ENCODE measurements at places on chromosomes 4 and X.

- DNase-seq, result peak; percentile 20
Measured at GRCh38 chr4:56684320-56685050, 3.4 kb upstream of the HOPX start.

DNA sequence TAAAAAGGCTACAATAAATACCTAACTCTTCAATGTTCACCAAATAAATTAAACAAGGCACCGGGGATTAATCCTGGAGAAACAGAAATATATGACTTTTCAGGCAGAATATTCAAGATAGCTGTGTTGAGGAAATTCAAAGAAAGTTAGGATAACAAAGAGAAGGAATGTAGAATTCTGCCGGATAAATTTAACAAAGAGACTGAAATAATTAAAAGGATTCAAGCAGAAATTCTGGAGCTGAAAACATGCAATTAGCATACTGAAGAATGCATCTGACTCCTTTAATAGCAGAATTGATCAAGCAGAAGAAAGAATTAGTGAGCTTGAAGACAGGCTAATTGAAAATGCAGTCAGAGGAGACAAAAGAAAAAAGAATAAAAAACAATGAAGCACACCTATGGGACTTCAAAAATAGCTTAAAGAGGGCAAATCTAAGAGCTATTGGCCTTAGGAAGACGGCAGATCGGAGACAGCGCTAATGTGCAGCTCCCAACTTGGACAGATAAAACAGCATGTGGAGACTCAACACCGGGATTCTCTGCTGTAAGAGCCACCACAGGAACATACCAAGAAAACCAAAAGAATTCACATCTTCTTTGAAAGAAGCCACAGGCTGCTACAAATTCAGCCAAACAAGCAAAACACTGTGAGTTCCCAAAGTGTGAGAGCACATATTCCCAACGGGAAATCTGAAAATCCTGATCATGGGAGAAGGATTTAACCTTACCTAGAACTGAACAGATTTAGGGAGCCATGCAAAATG is 1290.9 kb downstream of the PCDH18 start:
- DNase-seq, result peak; percentile 78

GRCh38 chr4:36187723-36188333 is 56.5 kb downstream of the ARAP2 start:
- peak; percentile 16 for DNase-seq

DNA sequence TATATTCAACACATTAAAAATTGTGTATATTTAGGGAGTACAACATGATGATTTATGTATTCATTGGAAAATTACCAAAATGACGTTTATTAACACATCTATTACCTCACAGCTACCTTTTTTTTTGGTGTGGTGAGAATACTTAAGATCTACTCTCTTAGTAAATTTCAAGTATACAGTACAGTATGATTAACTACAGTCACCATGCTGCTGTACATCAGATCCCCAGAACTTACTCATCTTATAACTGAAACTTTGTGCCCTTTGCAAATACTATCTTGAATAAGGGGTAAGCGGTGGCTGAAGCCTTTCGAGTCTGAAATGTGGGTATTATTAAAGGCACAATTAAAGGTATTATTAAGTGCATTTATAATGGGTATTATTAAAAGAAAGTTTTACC is 976 bp downstream of the PHKA1 start:
- no peak for DNase-seq

DNA sequence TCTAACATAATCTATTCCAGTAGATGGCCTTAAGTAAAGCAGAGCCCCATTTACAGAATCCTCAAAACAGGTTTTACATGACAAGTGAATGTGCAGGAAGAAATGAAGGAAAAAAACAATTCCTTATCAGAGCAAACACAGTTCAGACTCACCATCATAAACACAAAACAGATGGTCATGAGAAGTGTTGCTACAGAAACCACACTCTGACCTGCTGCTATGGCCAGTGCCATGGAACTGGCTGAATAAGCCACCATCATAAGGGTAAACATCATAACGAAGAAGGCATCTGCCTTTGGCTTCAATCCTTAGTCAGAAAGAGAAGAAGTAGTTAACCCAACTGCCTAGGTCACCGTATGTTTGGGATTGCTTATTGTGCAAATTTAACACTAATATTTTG is 61.1 kb downstream of the ABCG2 start:
- no peak for DNase-seq

- no peak for DNase-seq
Measured at GRCh38 chrX:70494441-70494840, 49.8 kb downstream of the DLG3 start.

- no peak for DNase-seq
Measured at GRCh38 chrX:48683411-48683982, at the start of gene WAS. WAS (plus strand) TSS chrX:48683799; CDS start chrX:48683854, 55 bp downstream.

GRCh38 chr4:185809121-185809520 is 2.9 kb downstream of the SORBS2 start:
- no peak for DNase-seq
